Kasumi-1 (cell line): ENCODE measurements at places on chromosomes 12 and 14.

GRCh38 chr12:47768323-47768811 lies 4.7 kb upstream of the SLC48A1 start:
- no peak for DNase-seq

DNA sequence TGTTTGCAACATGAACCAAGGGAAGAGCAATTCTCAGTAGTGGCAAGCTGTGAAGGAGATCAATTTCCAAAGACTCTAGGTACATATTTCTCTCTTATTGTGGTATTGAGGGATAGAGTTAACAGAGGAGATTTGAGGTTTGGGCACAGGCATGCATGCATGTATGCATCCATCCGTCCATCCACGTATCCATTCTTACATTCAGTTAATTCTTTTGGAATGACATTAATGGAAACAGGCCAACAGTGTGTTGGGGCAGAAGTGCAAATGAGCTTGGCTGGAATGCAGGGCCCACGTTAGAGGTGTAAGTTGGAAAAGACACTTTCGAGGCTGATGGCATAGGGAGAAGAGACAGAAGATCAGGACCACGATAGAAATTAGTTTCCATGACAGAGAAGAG lies 216.9 kb upstream of the PELI2 start:
- no peak for DNase-seq

DNA sequence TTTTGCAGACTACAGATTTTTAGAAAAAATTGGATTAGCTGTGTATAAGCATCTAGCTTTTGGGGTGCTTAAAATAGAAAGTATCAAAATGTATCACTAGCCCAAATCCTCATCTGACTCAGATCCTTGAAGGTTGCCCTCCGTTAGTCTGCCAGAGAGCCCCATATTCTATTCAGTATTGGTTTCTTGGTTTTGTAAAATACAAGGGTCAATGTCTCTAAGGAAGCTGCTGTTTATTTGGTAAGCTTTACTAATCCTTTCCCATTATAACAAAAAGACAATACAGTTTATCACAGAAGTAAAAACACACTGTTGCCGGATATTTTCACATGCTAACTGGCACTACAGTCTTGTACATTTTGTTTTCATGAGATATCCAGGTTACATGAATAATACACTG lies 92.8 kb upstream of the PTHLH start:
- DNase-seq = no peak

DNA sequence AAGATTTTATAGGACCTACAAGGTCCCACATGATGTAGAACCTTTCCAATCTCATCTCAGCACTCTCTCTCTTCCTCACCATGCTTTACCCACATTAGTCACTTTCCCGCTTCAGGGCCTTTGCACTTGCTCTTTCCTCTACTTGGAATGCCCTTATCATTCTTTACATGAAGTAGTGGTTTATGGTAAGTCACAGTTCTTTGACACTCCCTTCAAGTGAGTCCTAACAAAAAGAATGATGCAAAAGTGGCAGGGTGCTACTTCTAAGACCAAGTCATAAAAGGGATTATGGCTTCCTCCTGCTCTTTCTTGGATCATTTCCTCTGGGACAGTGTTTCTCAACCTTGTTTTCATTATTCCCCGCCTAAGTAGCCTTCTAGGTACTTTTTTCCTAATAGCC lies 13.1 kb downstream of the TMBIM4 start:
- DNase-seq = no peak

DNA sequence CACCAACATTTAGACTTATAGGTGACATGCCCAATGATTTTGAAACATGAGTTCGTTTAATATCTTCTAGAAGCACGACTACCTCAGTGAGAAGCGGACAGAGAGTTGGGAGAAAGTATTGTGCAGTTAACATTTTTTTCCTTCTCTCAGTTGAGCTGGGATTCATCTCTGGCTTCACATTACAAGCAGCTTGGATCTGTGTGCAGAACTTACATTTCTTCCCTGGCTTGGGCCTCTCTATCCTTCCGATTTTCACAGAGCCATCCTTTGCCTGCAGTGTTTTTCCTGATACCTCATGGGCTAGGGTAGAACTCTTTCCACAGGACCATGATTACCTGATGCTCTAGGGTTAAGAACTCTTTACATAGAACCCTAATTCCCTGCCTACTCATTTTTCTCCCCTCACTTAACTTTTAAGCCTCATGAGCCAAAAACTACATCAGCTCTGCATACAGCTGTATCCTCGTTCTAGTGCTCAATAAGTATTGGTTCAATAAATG lies 86.5 kb downstream of the FLRT2 start:
- no peak for DNase-seq

DNA sequence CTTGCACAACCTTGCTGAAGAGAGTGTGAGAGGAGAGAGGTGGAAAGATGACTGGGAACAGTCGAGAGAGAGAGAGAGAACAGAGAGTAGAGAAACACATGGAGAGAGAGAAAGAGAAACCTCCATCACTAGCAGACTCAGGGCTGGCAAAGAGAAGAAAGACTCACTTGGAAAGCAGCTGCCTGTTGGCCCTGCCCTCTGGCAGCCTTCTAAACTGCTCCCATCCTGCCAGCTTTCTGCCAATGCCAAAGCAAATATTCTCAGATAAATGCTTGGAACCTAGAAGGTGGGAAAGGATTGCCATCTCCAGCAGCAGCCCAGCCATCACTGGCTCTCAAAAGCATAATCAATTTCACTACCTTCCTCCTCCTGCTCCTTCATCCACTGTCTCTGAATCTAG lies 107.9 kb upstream of the WSCD2 start:
- DNase-seq = no peak

GRCh38 chr12:44286336-44286735 lies 450.5 kb downstream of the TMEM117 start:
- peak; percentile 74 for DNase-seq
